ENCODE measurements at places on chromosomes 4 and X. TPM values are rescaled to one million over a fixed set of nuclear protein-coding genes. Genes with fewer than 3 reads are reported as not detected.

XAGE1A gene
- not detected for total RNA-seq

PABPC5 gene
- total RNA-seq, result not detected

COL4A5 gene
- 16.0 TPM for total RNA-seq

KLF8 gene
- not detected for total RNA-seq

MID1 gene
- 51.9 TPM for total RNA-seq

FRMD7 gene
- not detected for total RNA-seq

ZNF718 gene
- total RNA-seq, result 0.54 TPM

ASB11 gene
- total RNA-seq, result not detected

CYP2U1 gene
- 1.4 TPM for total RNA-seq

GCNA gene
- 0.88 TPM for total RNA-seq

CD99 gene
- 272 TPM for total RNA-seq

HTN1 gene
- total RNA-seq, result not detected

GAB3 gene
- total RNA-seq, result 0.55 TPM

MCF2 gene
- total RNA-seq, result not detected

PRR32 gene
- not detected for total RNA-seq

SCD5 gene
- 7.1 TPM for total RNA-seq

MAGEE1 gene
- total RNA-seq, result 4.9 TPM

GRID2 gene
- not detected for total RNA-seq

SPANXB1 gene
- total RNA-seq, result 1.9 TPM

CXorf49B gene
- total RNA-seq, result not detected

FAM47E gene
- total RNA-seq, result 0.13 TPM

ADGRG4 gene
- not detected for total RNA-seq

ARHGAP6 gene
- total RNA-seq, result not detected

SPANXC gene
- total RNA-seq, result 0.65 TPM

SPANXA1 gene
- not detected for total RNA-seq

RAB33A gene
- total RNA-seq, result 0.21 TPM

SHROOM4 gene
- total RNA-seq, result not detected

FAM114A1 gene
- total RNA-seq, result 30.1 TPM
